ENCODE measurements at places on chromosomes 4 and X. TPM values are rescaled to one million over a fixed set of nuclear protein-coding genes. Genes with fewer than 3 reads are reported as not detected.

The CSN1S1 gene
- not detected for total RNA-seq

The TRIM61 gene
- total RNA-seq, result 1.5 TPM

The ADAM29 gene
- not detected for total RNA-seq

The SERTM2 gene
- 1.9 TPM for total RNA-seq

The PDCL2 gene
- not detected for total RNA-seq

The WDFY3 gene
- total RNA-seq, result 74.5 TPM

The MORC4 gene
- 48.6 TPM for total RNA-seq

The KCNIP4 gene
- not detected for total RNA-seq

The SPANXC gene
- total RNA-seq, result not detected

The SETD7 gene
- 79.7 TPM for total RNA-seq

The SYTL5 gene
- 0.66 TPM for total RNA-seq

The NAP1L2 gene
- 3.9 TPM for total RNA-seq

The LRCH2 gene
- total RNA-seq, result 15.8 TPM

The CSAG3 gene
- not detected for total RNA-seq

The INTS6L gene
- 5.6 TPM for total RNA-seq

The ZIC3 gene
- not detected for total RNA-seq

The CLTRN gene
- not detected for total RNA-seq

The TEX13C gene
- not detected for total RNA-seq

The SMIM10 gene
- total RNA-seq, result 5.9 TPM

The PDZD4 gene
- total RNA-seq, result 0.22 TPM

The HAND2 gene
- total RNA-seq, result 22.7 TPM

The CENPVL1 gene
- not detected for total RNA-seq

The STS gene
- 3.2 TPM for total RNA-seq

The TXK gene
- not detected for total RNA-seq

The DGAT2L6 gene
- total RNA-seq, result not detected

The AFP gene
- 1.7 TPM for total RNA-seq

The PABPC1L2A gene
- total RNA-seq, result not detected

The RASL11B gene
- total RNA-seq, result not detected

The NAT8L gene
- total RNA-seq, result 0.12 TPM

The RBMXL3 gene
- not detected for total RNA-seq

The C4orf51 gene
- total RNA-seq, result not detected

The IL21 gene
- not detected for total RNA-seq

The SH3D19 gene
- 18.4 TPM for total RNA-seq

The PRSS12 gene
- total RNA-seq, result 21.4 TPM

The RAI2 gene
- 0.66 TPM for total RNA-seq

The ATG4A gene
- total RNA-seq, result 11.1 TPM
